Esophagus mucosa (tissue), 1 donor: ENCODE measurements at places on chromosomes 11 and 22.

GRCh38 chr11:77619576-77620198, 17.9 kb downstream of the CLNS1A start:
- peak; percentile 48 for ATAC-seq

GRCh38 chr11:60367009-60367408, 11.3 kb upstream of the MS4A7 start:
- no peak for ATAC-seq

GRCh38 chr11:74282421-74282820, 29.0 kb downstream of the P4HA3 start:
- no peak for ATAC-seq

- no peak for ATAC-seq
These were observed 23.9 kb upstream of the ARHGAP20 start for GRCh38 chr11:110736171-110736553.

- no peak for ATAC-seq
These were observed 91.4 kb downstream of the NELL1 start for GRCh38 chr11:20760811-20761210.

- ATAC-seq = peak; percentile 47
These were observed 4.4 kb upstream of the TPCN2 start for GRCh38 chr11:69044111-69045013.

DNA sequence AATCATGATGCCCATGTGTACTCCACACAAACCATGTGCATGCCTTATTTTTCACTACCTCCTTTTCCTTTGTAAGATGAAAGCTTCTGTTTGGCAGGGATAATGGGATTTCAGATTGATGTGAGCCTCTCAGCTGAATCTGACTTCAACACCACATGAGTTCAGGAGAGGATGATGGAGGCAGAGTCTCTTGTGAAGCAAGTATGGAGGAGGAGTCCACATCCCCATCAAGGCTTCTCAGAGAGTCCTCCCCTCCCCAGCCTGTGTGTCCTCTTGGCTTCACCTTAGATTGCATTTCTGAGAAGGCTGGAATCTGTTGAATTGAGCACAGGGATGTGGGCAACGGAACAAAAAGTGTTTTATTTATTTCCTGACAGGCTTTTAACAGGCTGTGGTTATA, 370.4 kb downstream of the FAT3 start:
- ATAC-seq = no peak

GRCh38 chr11:59206635-59207034, 6.1 kb downstream of the MPEG1 start:
- ATAC-seq = peak; percentile 49

DNA sequence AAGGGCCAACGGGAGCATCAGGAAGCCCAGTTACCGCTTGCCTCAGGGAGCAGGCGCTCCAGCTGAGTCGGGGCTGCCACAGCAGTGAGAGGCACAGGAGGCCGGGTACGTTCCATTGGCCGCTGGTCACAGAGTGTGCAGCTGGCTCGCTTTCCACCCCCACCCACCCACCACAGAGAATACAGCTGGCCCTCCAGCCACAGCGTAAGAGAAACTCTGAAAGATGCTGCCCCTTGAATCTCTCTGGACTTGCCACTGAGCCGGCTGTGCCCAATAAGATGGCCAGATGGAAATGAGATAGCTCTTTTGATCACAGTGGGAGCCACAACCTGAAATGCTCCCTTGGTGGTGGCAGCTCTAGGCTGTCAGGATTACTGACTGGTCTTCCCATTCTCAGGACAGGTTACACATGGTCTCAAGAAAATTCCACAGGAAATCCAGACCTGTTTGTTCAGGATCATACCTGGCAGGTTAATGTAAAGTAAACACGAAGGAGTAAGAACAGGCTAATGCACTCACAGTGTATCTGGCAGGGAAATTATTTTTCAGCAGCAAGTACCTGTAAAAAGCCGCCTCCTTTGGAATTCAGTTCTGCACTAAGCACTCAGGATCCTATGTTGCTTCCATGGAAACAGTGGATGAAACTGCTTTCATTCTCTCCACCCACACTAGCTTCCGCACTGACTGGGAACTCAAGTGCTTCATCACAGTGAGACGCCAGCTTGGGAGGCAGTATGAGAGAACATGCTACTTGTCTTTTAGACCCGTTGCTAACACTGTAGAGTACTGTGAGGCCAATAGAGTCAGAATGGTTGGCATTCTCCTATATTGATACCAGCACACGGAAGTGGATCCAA, 16.5 kb downstream of the SIAE start:
- ATAC-seq = no peak

GRCh38 chr22:41401781-41402648, 20.3 kb downstream of the TEF start:
- ATAC-seq = peak; percentile 38

- no peak for ATAC-seq
These were observed 36.2 kb upstream of the CD5 start for GRCh38 chr11:61065955-61066638.

- no peak for ATAC-seq
These were observed 24.5 kb downstream of the ST14 start for GRCh38 chr11:130183878-130184610.

- no peak for ATAC-seq
These were observed 277.3 kb upstream of the FAT3 start for GRCh38 chr11:91947215-91947820.

DNA sequence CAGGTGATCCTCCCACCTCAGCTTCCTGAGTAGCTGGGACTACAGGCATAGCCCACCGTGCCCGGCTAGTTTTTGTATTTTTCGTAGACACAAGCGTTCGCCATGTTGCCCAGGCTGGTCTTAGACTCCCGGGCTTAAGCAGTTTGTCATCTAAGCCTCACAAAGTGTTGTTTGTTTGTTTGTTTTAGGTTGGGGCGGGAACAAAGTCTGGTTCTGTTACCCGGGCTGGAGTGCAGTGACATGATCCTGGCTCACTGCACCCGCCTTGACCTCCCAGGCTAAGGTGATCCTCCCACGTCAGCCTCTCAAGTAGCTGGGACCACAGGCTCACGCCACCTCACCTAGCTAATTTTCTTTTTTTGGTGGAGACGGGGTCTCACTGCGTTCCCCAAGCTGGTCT, 12.6 kb downstream of the IRF7 start:
- no peak for ATAC-seq
